Activated T-cell treated with anti-CD3 and anti-CD28 coated beads for 48 hours (primary cell): ENCODE measurements at places on chromosomes 12 and 14.

- DNase-seq = no peak
These were observed 33.6 kb upstream of the MMP17 start for GRCh38 chr12:131794573-131794972.

GRCh38 chr12:111439657-111440151 is 34.0 kb downstream of the SH2B3 start:
- DNase-seq = no peak

- DNase-seq = no peak
These were observed 178.2 kb downstream of the PIK3C2G start for GRCh38 chr12:18439541-18439940.

DNA sequence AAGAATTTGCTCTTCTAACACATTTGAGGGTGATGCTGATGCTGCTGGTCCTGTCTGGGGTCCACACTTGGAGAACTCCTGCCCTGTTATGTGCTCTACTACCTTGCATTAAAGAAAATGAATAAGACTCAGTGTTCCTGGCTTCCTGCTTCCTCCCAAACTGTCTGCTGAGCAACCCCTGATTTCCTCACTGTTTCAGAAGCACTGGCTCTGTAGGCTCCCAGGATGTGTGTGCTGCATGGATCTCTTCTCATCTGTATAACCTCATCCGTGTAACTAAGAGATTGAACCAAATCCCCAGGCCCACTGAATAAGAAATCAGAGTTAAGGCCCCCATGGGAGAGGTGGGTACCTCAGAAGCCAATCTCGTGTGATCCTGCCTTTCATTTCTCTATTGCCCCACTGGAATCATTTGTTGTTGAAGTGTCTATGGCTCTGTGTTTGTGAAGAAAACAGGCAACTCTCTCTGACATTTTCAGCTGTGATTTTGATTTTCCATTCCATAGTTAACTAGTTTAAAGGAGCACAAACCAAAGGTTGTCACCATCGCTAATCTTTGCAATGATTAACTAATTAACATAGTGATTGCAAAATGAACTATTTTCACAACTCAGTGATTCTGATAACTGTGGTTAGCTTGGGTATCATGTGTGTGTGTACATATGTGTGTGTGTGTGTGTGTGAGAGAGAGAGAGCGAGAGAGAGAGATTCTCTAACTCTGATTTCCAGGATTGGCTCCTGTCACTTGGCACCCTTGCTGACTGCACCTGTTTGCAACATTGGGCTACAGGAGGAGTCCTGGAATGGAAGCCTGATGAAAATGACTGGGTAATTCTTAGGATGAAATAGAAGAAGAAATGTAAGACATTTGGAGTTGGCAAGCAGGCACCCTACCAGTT is 196.2 kb downstream of the SLC38A4 start:
- no peak for DNase-seq

DNA sequence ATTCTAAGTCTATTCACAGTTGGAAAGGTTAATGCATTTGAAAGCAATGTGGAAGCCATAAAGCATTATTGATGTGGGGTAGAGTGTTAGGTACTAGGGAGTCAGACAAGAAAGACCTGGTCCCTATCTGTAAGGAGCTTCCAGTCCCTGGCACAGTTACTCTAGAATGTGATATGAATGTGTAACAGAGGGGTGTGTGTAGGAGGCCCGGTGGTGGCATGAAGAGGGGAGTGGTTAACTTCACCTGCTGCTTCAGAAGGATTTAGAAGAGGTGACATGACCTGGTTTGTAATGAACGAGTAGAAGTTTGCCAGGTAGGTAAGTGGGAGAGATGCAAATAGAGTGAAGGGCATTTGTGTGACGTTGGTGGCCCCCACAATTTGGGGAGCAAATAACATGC is 15.1 kb upstream of the GALNT6 start:
- no peak for DNase-seq

DNA sequence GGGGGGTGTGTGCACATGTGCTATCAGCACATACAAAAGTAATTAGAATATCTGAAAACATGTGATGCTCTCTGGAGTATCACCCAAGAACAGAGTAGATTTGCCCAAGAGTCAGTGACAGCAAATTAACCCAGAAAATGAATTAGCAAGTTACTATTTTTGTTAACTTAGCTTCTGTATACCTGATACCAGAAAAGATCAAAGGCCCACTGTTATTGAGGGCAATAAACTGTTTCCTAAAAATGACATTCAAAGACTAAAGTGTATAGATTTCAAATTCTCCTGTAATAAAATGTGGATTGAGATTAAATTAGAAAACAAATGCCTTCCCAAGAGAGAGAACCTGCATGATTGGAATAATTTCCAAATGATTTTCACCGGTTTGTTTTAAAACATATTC is 184.7 kb downstream of the MED13L start:
- DNase-seq = no peak

DNA sequence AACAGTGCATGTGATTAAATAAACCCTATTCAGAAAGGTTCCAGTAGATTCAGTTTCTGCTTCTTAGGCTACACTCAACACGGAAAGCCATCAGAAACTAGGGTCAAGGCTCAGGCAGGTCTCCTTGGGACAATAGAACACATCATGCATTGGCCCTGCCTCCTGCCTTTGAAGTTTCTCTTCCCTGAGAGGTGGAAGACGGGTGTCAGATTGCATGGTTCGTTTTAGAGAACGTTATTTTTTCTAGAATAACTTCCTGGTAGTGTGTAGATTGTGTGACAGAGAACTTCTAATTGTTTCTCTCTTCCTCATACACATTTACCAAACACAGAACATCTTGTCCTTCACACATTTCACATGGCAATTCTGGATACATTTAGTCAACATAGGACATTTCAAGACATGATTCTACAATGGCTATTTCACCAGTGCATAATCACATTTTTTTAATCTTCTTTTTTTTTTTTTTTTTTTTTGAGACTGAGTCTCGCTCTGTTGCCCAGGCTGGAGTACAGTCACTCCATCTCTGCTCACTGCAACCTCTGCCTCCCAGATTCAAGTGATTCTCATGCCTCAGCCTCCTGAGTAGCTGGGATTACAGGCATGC is 106.6 kb upstream of the AMN1 start:
- DNase-seq = no peak

DNA sequence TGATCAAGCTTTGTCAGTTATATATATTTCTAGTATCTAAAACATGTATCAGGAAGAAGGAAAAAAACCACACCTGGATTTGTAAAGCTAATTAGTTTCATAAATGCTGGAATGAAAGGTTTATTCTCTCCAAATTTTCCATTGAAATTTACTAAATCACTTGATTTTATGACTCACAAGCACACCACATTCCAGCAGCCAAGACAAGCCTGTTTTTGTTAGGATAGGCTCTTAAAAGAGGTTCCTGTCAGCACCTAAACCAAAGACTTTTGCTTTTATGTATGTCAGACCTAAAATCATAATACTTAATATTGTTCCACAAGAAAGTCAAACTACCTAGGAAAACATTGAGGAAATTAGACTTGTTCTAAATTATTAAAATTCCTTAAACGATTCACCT is 85.3 kb upstream of the PAWR start:
- no peak for DNase-seq

- DNase-seq = no peak
These were observed 102.0 kb downstream of the HMGA2 start for GRCh38 chr12:65926119-65926908.

DNA sequence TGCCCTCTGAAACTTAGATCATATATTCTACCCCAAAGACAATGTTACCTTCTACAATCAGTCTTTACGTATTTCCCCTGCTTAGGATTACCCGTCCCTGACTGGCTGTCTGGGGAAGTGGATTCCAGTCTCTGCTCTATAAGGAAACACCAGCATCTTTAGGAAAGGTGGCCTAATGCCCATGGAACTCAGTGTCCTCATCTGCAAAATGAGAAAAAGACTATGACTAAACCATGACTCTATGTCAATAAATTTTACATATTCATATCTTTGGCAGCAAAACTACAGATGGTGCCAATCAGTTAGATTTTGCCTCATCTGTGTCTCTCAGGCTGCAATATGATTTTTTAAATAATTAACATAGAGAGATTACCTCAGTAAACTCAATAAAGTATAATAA is 133.8 kb downstream of the ITPR2 start:
- no peak for DNase-seq

DNA sequence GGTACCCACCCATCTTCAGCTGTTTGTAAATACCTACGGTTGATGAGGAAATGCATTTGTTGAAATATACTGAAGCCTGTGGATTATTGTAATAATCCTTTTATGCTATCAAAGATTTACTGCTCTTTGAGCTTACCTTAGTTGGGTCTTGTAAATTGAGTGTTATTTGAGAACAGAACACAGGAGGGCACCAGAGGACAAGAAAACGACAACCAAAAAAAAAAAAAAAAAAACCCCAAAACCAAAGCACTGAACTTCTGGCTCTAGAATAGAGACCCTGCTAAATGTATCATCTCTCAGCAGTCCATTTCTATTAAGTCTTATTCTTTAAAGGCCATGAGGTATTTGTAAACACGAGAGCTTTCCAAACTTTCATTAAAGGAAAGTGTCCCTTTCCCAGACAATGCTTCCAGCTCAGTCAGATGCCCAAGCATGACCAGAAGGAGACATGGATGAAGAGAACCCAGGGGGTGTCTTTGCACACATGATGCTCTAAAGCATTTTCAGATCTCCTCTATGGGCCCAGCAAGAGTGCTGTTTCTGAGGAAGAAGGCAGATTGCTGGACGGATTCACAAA is 763.9 kb downstream of the NRXN3 start:
- DNase-seq = no peak
